ENCODE measurements at places on chromosomes 12 and 14.

- no peak for DNase-seq
Measured at GRCh38 chr12:121436706-121437105, 36.8 kb downstream of the RNF34 start.

- no peak for DNase-seq
Measured at GRCh38 chr12:64001439-64001838, 156.9 kb downstream of the SRGAP1 start.

DNA sequence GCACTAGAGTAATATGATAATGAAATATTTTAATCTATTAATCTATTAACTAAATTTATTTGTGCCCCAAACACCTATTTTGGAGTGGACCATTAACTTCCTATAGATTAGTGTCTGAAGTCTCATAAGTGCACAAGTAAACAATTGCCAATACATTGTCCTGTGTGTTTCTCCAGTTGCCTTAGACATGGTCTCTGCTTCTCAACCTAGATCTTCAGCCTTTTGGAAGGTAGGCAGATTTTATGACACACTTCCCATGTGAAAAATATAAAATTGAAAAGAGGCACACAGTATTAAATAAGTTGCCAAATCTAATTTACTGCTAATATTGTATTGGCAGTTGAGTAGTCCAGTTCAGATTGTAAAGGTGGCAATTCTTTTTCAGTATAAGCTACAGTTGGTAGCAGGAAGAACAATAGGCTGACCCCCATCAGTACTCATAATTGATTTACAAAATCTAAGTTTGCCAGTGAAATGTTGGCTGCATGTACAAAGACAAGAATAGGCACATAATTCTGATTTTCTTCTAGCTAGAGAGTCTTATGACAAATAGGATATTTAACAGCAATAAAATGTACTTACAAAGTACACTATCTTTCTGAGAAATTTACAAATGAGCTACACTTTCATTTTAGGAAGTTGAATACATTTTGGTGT lies 10.8 kb downstream of the A2M start:
- DNase-seq: no peak

DNA sequence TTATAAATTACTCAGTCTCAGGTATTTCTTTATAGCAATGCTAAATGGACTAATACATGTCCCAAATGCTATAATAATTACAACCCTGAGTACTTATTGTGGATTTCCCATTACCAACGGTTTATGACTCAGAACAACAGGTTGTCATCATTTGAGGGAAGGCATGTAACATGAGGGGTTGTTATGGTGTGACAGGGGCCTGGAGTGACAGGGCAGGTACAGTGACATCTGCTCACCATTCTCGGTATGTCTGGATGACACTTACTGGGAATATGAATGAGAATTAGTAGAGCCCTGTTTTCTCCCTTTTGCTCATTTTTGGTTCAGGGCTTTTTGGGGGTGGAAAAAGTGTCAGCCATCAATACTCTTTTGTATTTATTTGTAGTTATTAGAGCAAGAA lies 36.2 kb upstream of the FERMT2 start:
- DNase-seq: no peak

DNA sequence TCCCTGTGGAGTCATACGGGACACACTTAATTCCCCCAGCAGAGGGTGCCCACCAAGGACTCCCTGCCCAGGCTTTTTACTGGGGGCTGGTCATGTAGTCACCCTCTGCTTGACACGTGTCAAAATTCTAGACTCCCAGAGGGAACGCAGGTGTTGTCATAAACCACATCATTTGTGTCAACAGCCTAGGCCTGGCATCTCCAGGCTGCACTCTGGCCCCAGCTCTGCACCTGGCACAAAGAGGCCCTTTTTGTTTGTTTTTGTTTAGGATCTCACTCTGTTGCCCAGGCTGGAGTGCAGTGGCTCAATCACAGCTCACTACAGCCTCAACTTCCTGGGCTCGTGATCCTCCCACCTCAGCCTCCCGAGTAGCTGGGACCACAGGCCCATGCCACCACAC lies 21.1 kb downstream of the BRI3BP start:
- no peak for DNase-seq

DNA sequence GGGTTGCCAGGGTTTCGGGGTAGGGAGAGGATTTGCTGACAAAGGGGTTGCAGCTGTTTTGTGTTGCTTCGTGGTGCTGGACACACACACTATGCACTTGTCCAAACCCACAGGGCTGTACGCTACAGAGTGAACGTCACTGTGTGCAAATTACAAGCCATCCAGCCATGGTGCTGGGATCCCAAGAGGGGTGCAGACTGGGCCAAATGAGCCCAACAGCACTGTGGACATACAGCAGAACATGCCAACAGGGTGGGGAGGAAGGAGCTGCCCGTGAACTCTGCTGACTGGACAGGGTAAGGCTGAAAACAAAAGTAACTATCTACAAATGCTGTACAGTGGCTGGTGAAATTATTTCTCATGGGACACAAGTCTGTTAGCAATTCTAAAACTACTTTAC lies 25.2 kb downstream of the POLE start:
- no peak for DNase-seq

DNA sequence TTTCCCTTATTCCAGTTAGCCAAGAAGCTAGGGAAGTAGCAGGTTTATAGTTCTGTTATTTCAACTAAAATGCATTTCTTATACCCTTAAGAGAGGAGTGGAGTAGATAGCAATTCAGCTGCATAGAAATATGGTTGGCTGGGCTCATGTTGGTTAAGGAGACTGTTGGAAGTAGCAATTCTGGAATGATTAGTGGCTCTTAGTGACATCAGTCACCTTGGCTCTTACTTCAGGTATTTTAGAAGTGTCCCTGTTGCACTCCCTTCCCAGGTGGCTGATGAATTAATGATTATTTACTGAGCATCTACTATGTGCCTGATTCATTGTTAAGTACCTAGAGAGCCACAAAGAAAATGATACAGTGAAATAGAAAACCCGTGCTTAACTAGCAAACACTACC lies 128.1 kb downstream of the MGST1 start:
- DNase-seq: no peak

DNA sequence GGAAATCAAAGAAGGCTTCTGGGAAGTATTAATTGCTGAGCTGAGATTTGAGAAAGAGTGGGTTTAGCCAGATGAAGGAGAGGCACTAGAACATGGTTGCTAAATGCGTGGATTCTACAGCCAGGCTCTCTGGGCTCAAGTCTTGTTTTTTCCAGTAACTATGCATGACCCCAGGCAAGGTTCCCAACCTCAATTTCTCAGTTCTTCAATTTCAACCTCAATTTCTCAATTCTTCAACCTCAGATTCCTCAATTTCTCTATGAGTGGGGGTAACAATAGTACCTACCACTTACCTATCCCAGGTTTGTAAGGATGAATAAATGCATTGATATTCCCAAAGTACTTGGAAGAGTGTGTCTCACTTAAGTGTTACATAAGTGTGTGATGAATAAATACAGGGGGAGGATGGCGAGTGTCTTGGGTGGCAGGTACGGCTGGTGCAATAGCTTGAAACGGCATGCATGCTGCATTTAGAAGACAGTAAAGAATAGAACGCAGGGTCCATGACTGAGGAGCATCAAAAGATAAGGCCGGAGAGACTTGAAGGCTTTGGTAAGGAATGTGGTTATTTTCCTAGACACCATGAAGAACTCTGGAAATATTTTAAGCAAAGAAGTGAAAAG lies 149.1 kb upstream of the ATP2B1 start:
- DNase-seq: no peak

GRCh38 chr12:111411185-111411764 lies 5.6 kb downstream of the SH2B3 start:
- DNase-seq: no peak

DNA sequence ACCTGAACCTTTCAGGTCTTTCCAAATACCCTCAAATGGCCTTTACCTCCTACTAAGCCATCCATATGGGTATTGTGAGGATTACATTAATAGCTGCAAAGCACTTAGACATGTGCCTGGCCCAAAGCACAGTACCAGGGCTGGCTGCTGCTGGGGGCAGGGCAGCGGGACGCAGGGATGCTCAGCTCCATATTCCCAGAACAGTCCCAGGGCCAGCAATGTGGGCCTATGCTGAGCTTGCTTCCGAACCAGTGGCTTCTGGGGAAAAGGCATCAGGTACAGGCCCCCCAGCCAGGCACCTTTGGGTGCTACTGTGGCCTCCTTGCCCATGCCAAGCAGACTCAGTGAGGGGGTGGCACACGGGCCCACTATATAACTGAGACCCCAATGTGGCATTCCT lies 10.4 kb downstream of the ACTN1 start:
- DNase-seq: no peak

DNA sequence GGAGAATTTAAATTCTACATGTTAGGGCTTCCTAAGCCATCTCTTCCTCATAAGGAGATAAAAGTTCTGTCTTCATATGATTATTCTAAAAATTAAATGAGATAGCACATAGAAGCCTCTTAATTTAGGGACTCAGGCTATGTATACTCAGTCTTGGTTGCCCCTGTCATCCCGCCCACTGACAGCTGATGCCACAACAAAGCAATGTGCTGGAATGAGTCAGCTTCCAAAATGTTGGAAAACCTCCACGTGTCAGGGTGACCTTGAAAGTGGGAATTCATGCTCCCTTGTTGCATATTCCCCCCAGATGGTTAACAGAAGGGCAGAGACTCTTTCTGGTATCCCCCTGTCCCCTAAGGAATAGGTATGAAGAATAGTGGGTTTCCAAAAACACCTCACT lies 238.0 kb upstream of the DDHD1 start:
- DNase-seq: no peak

DNA sequence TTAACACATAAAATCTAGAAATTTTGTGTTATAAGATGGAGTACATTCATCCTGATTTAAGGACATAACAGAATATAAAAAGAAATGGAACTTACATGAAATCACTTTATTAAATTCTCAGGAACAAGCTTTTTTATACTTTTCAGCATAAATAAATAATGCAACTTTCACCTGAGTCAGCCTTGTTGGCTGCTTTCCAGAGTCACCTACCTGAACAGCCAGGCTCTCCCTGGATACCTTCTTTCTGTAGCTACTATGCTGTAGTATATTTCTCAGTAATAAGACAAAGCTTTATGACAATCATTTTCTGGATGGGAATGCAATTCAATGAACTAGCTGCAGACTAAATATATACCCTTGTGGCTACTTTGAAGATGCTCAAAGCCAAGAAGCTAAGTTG lies 111.9 kb downstream of the NTS start:
- no peak for DNase-seq

- no peak for DNase-seq
Measured at GRCh38 chr12:82647853-82648252, 38.9 kb upstream of the TMTC2 start.

All from GM12864 (cell line).